ENCODE measurements at places on chromosomes 2 and 18.

GRCh38 chr2:112848833-112849232 is 12.3 kb upstream of the IL1B start:
- DNase-seq: no peak

GRCh38 chr2:105125428-105125827 is 87.6 kb downstream of the MRPS9 start:
- no peak for DNase-seq

- DNase-seq: no peak
Observed at GRCh38 chr2:24853996-24854395, 60.8 kb downstream of the CENPO start.

- no peak for DNase-seq
Observed at GRCh38 chr2:121103960-121104359, 181.0 kb downstream of the TFCP2L1 start.

DNA sequence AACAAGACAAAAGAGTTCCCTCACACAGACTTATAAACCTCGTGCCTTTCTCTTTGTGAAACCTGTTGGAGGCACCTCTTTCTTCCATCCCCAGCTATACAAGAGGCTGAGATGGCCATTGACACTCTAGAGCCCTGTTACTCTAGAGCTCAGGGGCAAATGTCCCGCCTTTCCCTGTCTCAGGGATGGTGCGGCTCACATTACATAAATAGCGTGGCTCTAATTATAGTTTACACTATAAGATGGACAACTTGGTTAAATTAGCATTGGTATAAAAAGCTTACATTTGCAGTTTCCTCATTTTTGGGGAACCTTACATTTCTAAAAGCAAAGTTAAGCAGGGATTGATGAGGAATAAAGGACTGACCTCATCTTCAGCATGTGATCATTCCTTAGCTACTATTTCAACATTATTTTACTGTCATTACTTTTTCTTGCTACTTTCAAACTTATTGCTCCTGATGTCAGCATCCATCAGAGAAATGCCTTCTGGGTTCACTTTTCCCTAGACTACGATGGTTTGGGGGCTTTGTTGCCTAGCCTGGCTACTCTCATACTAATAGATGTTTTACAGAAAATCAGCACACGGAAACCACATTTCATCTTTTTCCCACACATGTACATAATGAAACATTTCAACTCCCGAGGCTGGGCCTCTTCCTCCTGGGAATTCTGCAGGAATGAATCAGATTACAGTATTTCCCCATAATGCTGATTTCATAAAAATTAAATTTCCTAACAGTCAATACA is 40.4 kb downstream of the FTCDNL1 start:
- DNase-seq: no peak

DNA sequence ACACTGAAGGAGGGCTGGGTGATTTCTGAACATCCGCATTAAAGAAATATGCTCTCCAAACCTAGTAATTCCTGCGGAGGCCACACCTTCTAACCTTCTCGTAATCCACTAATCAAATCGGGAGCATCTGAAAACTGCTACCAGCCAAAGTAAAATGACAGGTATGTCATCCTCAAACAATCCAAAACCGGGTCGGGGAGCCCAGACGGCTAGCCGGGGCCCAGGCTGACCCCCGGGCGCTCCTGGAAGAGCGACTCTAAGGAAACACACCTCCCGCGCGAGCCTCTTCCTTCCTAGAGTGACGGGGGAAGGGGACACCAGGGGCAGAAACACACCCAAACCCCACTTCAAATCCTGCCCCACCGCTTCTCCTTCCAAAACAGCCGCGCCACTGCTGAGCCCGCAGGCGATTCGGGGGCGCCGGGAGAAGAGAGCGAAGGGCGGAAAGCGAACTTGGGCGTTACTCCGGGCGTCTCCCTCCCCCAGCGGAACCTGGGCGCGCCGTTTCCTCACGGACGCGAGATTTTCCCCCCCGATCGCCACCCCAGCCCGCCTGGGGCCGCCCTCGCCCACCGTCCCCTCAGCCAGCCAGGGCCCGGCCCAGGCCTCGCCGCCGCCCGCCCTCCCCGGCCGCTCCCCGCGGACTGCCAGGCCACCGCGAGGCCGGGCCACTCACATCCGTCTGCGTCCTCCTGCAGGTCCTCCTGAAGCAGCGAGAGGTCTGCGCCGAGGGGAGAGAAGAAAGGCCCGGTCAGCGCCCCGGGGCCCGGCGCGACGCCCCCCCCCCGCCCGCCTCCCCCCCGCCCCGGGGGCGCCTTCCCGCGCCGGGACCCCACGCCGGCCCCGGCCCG is 584 bp downstream of the PPP4R1 start:
- peak; percentile 39 for DNase-seq

DNA sequence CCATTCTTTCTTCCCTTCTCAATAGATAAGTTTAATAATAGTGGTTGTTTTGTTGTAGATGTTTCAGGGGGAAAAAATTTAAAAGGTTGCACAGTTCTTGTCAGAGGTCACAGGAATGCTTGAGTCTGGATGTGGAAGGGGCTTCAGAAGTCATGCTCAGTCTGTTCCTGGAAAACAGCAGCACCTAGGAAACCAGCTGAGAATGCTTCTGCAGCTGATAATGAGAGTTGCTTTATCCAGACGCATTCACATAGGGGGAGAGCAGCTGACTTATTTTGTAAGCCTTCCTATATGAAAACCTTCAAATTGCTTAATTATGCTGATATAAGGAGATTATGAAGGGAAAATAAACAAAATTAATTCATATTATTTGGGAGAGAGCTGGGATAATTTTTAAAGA is 235.5 kb downstream of the GULP1 start:
- no peak for DNase-seq

- DNase-seq: no peak
Observed at GRCh38 chr18:27404855-27405254, 219.7 kb upstream of the CHST9 start.

DNA sequence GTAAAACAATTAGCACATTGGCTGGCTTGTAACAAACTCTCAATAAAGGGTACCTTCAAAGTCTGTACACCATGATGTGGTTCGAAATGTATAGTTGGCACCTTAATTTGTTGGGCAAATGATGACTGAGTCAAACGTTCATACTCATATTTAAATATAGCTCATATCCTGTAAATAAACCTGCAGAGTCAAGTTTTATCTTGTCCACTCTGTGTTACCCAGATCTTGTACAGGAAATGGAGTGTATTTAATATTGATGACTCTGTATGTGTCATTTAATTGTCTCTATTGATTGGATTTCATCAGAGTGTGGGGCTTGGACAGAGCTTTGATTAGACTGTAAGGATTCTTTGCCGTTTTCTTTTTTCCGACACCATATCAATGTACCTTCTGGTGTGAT is 805.6 kb upstream of the ZEB2 start:
- DNase-seq: no peak

GRCh38 chr2:42844366-42844765 is 52.0 kb upstream of the HAAO start:
- peak; percentile 1 for DNase-seq

DNA sequence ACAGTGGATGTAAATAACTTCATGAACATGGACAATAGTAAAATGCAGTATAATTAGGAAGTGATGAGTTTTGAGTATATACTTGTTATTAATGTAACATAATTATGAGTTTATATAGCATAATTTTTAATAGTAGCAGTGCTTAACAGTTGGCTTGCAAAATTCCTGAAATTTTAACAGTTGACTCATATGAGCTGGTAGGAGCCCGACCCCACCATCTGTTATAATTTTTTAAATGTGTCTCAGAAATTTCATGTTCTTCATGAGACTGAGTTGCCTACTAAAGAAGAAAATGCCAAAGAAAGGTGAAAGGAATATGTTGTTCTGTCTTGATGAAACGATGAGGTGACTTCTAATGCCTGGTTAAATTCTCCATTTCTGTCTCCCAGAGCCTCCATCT is 62.6 kb downstream of the ITGB1BP1 start:
- no peak for DNase-seq

- DNase-seq: no peak
Observed at GRCh38 chr18:53909668-53910067, 314.8 kb downstream of the MBD2 start.

- DNase-seq: no peak
Observed at GRCh38 chr18:36066001-36066400, 1.4 kb downstream of the RPRD1A start.

DNA sequence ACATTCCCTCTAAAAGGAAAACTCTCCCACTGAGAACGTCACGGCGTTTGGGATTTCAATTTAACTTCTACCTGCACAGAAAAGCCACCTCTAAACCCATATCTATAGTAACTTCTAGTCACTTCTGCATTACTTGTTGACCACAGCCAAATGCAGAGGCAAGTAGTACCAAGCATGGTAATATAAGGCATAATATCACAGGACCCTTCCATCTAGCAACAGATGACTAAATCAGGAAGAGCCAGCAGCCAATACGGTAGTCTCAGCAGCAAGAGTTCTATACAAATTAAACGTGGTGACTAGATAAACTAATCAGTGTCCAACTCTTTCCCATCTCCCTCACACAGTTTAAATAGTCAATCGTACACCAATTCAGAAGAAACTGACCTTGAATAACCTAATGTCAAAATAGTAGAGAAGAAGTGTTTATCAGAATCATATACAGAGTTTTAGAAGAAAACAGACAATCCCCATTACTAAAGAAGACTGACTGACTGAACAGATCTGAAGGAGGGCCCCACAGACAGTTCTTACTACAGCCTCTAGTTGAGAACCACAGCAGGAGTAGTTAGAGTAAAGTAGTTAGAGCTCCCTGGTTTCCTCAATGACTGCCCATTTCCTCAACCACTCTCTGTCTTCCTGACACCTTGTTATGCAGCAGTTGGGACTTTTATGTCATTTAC is 30.0 kb downstream of the MEMO1 start:
- peak; percentile 38 for DNase-seq

DNA sequence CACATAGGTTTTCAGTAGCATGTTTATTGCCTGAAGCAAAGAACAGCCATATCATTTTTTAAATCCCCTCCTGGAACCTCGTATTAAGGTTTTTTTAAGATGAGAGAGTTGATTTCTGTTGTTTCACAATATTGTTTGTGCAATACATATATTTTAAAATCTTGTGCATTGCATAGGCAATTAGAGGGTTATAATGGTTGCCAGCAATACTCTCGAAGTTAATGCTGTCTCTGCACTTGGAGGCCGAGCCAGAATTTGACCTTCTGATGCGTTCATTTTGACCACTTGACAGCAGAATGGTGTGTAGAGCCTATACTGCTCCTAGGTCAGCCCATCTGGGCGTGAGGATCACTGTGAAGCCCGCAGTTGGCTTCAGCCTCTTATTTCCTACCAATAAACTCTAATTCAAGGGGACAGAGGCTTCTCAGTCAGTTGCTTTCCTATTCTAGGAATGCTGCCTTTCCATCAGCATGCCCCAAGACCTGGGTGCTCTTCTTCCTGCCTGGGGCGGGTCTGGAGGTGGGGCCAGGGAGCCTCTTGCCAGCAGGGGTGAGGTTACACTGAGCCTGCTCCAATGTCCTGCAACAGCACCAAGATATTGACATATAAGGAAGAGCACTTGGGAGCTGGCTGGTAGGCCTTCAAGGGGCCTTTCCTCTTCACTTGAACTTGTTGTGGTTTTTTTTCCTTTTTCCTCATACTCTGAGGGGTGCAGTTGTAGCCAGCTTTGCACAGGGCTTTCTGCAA is 91.4 kb upstream of the BCL2L11 start:
- DNase-seq: no peak

DNA sequence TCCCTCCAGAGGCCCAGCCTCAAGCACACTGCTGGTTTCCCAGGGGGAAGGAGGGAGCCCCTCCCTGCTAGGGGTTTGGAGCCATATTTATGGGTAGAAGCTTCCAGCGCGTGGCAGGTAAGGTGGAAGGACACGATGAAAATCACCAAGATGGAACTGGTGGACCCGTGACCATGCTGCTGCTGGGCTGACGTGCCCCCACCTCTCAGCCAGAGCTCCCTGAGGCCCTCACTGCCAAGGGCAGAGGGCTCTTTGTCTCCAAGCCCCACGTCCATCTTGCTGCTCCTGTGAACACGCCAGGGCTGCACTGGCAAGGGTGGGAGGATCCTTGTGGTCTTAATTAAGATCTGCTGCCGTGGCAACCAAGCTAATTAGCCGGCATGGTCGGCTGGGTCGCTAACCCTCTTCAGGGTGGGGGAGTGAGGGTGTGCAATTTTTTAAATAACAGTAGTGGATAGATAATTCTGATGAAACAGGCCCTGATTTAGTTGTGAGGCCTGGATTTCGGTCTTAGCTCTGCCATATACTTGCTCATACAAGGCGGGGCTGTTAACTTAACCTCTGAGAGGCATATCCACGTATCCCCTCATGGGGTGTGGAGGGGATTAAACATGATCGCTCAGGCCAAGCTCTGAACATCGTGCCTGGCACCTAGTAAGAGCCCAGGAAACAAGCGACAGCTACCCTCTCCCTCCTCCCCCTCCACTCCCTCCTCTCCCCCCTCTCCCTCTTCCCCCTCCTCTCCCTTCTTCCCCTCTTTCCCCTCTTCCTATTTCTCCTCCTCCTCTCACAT is 232.8 kb downstream of the CELF4 start:
- DNase-seq: no peak

DNA sequence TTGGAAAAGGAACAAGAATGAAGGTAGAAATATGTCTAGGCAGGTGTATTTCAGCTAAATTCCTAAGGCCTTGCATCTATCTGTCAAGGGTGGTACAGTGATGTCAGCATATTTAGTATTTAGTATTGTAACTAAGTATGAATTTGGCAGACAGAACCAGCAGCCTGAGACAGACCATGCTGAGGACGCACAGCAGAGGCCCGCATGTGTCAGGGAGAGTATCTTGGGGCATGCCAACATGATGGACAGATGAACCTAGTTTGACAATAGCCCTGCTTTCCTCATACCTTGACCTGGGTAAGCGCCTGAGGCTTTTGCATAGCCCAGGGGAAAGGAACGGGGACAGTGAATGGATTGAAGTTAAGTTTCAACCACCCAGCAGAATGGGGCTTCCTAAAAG is 33.8 kb upstream of the OSR1 start:
- no peak for DNase-seq

DNA sequence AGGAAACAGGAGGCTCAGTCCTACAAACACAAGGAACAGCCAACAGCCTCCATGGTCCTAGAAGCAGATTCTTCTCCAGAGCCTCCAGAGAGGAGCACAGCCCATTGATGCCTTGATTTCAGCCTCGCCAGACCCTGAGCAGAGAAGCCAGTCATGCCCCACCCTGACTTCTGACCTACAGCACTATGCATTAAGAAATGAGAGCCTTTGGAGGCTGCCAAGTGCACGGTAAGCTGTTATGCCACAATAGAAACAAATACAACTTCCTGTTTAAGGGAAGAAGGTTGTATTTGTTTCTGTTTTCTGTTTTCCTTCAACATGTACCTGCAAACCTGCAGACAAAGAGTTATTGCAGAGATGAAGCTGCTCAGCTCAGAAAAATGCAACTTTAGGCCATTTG is 181.3 kb upstream of the AGAP1 start:
- DNase-seq: no peak

All from CD4-positive, alpha-beta T cell treated with Interleukin-4 for 1 hour (primary cell).